Hindlimb muscle (tissue), 1 donor: ENCODE measurements at places on chromosomes 13 and 19.
A peak's percentile ranks its signal among the peaks of the same experiment; 100 is the strongest.

- DNase-seq = no peak
Observed at GRCh38 chr13:73715114-73715910, 418.9 kb downstream of the KLF12 start.

DNA sequence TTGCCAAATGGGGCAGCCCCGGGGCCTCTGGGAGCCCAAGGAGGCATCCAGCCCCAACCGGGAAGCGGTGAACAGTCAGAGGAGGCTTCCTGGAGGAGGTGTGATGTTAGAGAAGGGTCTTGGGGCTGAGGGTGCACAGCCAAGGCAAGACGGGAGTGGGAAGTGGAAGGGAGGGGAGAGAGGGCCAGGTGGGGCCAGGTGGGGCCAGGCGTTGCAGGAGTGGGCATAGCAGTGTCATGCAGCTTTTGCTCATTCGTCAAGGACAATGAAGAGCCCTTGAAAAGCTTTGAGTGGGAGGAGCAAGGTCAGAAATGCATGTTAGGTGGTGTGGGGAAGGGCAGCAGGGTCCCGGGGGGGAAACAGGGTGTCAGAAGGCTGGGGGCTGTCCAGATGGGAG, 1.8 kb downstream of the FBN3 start:
- DNase-seq = no peak

- no peak for DNase-seq
Observed at GRCh38 chr19:41409288-41409687, 11.7 kb downstream of the BCKDHA start.

DNA sequence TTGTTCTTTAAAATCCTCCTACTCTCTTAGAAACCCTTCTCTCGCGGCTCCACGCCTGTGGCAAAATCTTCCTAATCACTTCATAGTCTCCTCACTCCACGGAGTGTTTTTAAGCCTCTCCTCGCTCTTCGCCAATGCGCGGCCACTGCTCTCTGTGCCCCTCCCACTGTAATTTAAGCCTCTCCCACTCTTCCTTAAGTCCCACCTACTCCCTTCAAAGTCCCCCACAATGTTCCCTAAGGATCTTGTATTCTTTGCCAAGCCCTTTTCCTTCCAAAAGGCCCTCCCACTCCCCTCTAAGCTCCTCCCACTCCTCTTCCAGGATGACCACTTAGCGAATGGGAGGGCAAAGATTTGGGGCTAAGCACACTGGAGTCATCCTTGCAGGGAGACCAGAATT, 1.3 kb downstream of the FIZ1 start:
- DNase-seq = no peak

DNA sequence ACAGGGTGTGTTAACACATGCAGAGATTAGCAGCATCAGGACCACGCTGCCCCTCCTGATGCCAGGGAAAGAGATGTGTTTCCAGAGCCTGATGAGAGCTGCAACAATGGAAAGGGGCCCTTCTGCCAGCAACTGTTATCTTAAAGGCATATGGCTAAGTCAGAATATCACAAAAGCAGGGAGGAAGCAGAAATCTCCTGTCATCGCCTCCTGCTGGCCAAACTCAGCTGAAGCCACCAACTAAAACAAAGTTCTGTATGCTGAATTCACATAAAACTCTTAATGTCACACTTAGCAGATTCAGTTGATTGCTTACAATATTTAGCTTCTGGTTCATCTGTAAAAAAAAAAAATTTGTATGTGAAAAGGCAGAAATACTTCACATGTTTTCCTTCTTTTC, 178.2 kb downstream of the GPC5 start:
- no peak for DNase-seq

DNA sequence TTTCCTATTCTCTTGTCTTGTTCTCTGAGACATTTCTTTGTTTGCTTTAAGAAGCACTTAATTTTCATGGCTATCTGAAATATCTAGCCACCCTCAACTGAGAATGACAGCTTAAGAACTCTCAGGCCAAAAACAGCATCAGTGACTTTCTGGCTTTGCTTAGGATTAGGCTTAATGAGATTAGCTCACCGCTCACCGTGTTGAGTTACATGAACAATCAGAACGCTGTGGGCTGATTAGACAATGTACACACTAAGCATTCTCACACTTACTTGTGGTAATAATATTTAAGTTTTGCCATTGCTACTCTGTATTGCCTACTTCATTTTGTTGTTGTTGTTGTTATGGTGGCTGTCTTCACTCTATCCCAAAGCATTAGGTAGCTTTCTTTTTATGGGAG, 1283.6 kb downstream of the UQCRFS1 start:
- DNase-seq = no peak

DNA sequence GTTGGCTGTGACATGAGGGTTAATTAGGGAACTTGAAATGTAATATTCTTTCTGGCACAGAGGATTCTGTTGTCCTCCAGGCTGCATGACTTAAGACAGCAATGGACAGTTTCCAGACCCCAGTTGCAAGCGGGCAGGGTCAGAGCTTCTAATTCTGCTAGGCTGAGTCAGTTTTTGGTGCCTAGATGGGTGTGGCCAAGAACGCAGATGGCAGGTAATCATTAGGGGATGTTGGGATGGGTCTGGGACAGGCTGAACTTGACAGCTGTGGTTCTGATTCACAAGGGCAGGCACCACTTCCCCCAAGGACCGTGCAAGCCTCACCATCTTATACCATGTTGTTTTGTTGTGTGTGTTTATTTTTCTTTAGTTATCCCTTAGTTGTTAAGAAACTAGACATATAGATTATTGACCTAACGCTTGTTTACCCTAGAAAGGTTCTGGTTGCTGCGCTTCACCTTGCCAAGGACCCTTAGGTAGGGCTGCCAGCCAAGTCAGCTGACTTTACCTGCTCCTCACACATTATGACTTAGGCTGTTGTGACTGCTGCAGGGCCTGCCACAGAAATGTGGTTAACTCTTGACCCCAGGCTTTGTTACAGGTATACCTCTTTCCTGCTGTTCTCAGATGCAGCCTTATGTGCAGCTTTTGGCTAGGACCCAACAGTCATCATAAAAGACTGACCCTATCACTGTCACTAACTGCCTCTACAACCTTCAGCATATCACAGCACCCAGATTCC, 117.7 kb upstream of the KLF12 start:
- no peak for DNase-seq

DNA sequence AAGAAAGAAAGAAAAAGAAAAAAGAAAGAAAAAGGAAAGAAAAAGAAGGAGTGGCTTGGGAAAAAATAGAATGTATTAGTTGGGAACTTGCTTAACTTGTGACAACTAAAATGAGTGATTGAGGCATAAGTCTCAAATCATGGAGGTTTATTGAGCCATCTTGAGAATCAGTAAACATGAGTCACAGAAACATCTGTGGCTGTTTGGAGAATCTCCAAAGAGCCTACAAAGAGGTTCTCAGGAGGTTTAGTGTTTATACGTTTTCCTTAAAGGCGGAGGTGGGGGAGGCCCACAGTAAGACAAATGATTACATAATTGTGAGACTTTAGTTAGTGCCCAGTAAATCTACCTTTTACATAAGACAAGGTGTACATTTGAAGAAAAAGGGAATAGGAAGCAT, 38.6 kb downstream of the WDR87 start:
- peak; percentile 33 for DNase-seq

DNA sequence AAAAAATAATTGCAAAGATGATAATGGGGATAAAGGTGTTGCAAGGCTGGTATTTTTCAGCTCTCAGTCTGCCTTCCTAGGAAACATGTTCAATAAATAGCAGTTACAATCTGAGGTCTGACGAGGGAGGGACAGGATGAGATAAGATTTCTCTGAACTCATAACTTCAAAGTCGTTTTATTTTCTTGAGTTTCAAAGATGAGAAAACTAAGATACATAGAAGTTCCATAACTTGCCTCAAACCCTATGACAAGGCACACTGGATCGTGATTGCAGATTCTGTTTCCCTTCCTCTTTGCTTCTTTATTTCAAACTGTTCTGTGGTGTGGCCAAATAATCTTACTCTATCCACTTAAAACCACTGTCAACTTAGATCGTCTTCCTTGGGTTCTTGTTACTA, 327.2 kb downstream of the GPC5 start:
- no peak for DNase-seq

- DNase-seq = no peak
Observed at GRCh38 chr19:18523841-18524240, 2.0 kb upstream of the ELL start.

GRCh38 chr13:62510906-62511655, 1095.4 kb upstream of the PCDH20 start:
- DNase-seq = no peak

- no peak for DNase-seq
Observed at GRCh38 chr13:67048084-67048820, 181.9 kb downstream of the PCDH9 start.

GRCh38 chr13:78592584-78592983, 10.8 kb downstream of the POU4F1 start:
- DNase-seq = no peak

DNA sequence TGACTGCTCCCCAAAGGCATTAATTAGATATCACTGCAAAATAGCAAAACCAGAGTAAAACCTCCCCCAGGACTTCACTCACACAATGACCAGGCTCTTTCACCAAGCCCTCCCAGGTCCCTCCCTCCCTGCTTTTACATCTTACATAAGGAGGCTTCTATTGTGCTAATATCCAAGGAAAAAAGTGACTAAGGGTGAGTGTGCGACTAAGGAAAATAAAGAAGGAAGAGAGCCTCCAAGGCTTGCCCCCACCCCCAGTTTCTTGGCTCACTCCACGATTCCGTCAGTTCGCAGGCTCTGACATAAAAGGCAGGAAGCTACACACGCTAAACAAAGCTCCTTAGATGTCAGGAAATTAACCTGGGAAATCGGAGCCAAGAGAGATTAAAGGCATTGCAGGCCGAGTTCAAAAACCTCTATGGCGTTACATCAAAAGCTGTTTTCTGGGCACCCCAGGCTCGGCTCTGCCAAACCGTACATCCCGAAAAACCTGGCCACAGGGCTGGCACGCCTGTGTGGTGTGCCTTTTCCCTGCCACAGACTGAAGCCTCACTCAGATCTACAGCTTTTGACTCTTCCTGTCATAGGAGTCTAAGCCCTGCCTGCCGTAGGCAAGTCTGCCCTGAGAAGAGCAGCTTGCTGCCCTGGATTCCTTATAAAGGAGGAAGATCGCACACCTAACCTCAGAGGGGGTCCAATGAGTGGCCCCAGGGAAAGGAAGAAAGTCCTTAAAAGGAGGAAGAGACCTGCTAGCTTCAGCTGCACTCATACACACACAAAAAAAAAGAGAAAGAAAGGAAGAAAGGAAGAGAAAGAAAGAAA, 67.0 kb upstream of the SERP2 start:
- peak; percentile 65 for DNase-seq

GRCh38 chr19:6464070-6464873, at the start of gene CRB3:
Gene CRB3, plus strand, starts transcription at chr19:6464271. Its CDS starts 431 bp downstream, at chr19:6464702.
- no peak for DNase-seq

- no peak for DNase-seq
Observed at GRCh38 chr13:110278859-110279258, 28.1 kb downstream of the COL4A1 start.

- no peak for DNase-seq
Observed at GRCh38 chr13:52903320-52903719, 54.9 kb upstream of the PCDH8 start.

DNA sequence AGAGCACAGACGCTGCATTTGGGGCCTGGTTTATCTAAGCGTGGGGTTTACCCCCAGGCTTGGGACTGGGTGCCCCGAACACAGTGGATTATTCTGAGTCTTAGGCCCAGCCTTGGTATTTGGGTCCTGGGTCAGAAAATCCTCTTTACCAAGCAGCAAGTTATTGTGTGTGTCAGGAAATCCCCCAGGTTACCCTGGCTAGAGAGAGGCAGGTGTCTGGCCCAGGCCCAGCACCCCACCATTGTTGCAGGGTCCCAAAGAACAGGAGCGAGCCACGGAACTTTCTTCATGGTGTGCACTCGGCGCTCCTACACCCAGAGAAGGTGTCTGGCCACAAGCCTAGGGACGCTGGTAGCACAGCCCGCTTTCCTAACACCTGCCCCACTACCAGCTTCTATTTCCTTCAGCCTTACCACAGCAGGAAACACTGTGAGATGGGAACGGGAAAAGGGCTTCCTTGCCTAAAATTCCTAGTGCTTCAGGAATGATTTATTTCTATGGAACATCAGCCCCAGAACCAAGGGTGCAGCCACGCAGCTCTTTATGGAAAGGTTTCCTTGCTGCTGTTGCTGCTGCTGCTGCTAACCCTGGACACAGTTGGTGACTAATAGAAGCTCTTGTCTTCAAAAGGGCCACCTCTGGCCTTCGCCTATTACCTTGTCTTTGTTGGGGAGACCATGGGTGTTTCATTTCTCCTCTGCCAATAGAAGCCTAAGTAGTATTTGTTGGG, 7.4 kb upstream of the CDX2 start:
- no peak for DNase-seq
